ENCODE measurements at places on chromosomes 16 and 17. TPM values are rescaled to one million over a fixed set of nuclear protein-coding genes. Genes with fewer than 3 reads are reported as not detected.

KRTAP2-1 gene
- not detected for total RNA-seq

KRTAP4-6 gene
- total RNA-seq = not detected

DNA sequence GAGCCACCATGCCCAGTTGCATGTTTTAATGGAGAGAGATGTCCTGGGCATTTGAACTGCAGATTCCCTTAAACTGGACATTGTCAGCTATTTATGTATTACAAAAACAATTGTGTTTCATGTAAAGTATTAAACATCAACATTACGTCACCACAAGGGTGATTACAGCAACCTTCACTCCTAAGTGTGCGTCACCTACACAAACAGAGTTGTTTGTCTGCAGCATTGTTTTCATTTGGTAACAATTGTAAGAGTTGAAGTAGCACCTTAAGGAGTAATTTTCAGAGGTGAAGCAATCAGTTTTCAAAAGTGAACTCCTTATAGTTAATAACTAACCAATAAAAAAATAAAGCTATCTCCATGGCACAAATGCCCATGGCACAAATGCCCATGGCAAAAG lies 271.4 kb downstream of the IRX3 start:
- no peak overlapping the region for H3K27ac ChIP-seq
- no peaks in the 10 kb centered on the region for H3K36me3 ChIP-seq
- H3K4me1 ChIP-seq = no peaks in the 10 kb centered on the region
- H3K27me3 ChIP-seq = no peaks in the 10 kb centered on the region
- H3K4me3 ChIP-seq = no peak overlapping the region

DNA sequence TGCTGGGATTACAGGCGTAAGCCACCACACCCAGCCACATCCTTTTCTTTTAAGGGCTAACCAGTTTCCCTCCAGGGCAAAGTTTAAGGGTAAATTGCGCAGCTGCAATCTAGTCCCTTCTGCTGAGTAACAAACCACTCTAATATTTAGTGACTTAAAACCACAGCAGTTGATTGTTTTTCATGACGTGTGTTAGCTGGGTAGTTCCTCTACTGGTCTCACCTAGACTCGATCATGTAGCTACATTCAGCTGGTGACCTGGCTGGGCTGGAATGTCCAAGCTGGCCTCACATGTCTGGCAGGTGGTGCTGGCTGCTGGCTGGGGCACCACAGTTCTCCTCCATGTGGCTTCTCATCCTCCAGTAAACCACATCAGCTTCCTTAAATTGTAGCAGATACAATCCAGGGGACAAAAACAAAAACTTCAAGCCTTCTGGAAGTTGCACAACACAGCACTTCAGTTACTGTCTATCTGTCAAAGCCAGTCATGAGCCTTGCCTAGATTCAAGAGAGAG lies 75.5 kb downstream of the GPRC5B start:
- no peaks in the 10 kb centered on the region for H3K36me3 ChIP-seq
- H3K27me3 ChIP-seq = no peaks in the 10 kb centered on the region
- peak overlapping the region; percentile 82 for H3K27ac ChIP-seq
- H3K4me1 ChIP-seq = peaks cover 24% of the 10 kb centered on the region
- DNase-seq = peak; percentile 82

- no peaks in the 10 kb centered on the region for H3K27me3 ChIP-seq
- no peak overlapping the region for H3K4me3 ChIP-seq
- H3K4me1 ChIP-seq = peaks cover 62% of the 10 kb centered on the region
- peak; percentile 65 for DNase-seq
- H3K27ac ChIP-seq = peak overlapping the region; percentile 95
These were observed 21.2 kb downstream of the AKAP1 start for GRCh38 chr17:57106107-57106835.

GRCh38 chr17:70473049-70473448 lies 303.7 kb downstream of the KCNJ2 start:
- no peaks in the 10 kb centered on the region for H3K36me3 ChIP-seq
- H3K4me1 ChIP-seq = no peaks in the 10 kb centered on the region
- H3K27ac ChIP-seq = no peak overlapping the region
- no peaks in the 10 kb centered on the region for H3K27me3 ChIP-seq
- no peak overlapping the region for H3K4me3 ChIP-seq

DNA sequence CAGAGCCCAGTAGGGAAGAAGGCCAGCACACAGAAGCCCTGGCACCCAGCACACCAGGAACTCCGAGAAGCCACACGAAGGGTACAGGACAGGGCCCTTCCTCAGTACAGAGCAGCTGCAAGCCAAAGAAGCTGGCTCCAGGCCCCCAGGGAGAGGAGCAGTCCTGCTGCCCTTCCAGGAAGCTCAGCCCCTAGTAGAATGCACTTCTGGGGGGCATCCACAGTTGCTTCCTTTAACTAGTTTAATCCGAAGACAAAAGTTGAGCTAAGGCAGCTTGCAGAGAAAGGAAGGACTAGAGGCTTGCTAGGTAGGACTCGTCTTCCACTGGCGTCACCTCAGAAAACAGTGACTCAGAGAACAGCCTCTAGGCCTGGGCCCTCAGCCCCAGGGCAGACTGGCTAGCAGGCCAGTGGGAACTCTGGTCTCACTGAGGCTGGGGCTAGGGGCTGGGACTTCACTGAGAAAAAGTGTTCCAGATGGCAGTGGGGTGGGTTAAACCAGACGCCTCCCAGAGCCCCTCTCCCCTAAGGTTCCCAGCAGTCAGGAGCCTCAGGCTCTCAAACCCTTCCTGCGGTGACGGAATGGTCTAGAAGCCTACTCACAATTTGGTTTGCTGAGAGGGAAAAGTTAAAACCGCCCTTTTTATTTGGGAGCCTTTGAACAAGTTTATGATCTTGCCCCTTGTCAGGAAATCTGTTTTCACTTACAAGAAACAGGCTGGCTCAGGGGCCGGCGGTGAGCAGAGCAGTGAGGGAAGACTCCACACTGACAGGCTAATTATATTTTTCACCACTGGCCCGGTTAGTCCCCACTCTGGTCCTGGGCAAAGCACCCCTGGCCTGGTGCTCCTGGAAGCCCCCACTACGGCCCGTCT lies 41.4 kb downstream of the ACTG1 start:
- no peaks in the 10 kb centered on the region for H3K36me3 ChIP-seq
- peaks cover 15% of the 10 kb centered on the region for H3K4me1 ChIP-seq
- DNase-seq = no peak
- H3K27ac ChIP-seq = no peak overlapping the region
- peak overlapping the region; percentile 34 for H3K4me3 ChIP-seq

Data from gastrocnemius medialis (tissue), 4 donors.